Activated CD4-positive, alpha-beta T cell treated with anti-CD3 and anti-CD28 coated beads, Interleukin-2, amount 10 ng/mL, durations not matched to agents 24 days and 14 days (primary cell): ENCODE measurements at places on chromosomes 16 and 17.

DNA sequence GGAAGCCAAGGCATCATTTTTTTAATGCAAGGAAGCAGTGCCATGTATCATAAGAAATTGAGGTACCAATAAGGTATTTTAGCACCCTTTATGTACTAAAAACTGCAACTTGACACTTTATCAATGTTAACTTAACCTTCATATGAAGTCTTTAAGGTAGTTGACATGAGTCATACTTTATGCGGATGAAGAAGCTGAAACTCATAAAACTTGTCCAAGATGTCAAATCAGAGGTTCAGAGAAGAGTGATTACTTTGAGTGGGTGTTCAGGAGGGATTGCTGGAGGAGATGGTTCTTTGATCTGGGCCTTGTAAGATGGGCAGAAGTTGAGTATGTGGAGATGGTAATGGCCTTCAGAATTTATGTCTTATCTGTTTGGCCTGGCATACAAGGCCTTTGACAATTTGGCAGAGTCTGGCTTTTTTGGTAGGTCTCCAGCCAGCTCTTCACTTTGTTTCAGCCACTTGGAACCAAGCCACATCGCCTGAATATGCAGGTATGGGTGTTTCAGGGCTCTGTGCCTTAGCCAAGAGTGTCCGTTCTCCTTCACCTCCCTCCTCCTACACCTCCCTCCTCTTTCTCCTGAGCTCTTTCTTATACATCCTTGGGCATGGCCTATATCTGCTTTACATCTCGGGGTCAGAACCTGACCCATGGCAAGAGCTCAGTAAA lies 23.7 kb downstream of the YPEL2 start:
- no peak overlapping the region for H3K4me3 ChIP-seq
- peaks cover 42% of the 10 kb centered on the region for H3K36me3 ChIP-seq
- H3K27me3 ChIP-seq: no peaks in the 10 kb centered on the region
- peak overlapping the region; percentile 0 for H3K27ac ChIP-seq
- no peak for DNase-seq
- H3K4me1 ChIP-seq: peaks cover 34% of the 10 kb centered on the region

GRCh38 chr16:64240586-64240985 lies 881.3 kb downstream of the CDH11 start:
- H3K27ac ChIP-seq: no peak overlapping the region
- H3K4me1 ChIP-seq: no peaks in the 10 kb centered on the region

DNA sequence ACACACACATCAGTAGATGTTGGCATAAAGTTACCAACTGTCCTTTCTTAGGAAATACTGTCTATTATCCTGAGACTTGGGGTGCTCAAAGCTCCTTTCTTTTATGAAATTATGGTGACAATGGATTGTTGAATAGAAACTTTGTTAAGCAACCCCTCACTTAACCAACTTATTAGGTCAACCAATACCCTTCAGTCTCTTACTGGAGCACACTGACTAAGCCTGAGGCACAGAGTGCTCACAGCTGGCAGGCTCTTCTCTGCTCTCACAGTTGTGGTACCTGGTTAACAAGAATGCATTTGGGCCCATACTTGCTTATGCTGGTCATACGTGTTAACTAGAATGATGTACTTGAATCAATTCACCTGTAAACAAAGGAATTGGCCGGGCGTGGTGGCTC lies 24.8 kb downstream of the CD300LF start:
- H3K4me1 ChIP-seq: peaks cover 14% of the 10 kb centered on the region
- no peaks in the 10 kb centered on the region for H3K36me3 ChIP-seq
- no peak overlapping the region for H3K27ac ChIP-seq
- peaks cover 18% of the 10 kb centered on the region for H3K27me3 ChIP-seq

- no peak for DNase-seq
- H3K36me3 ChIP-seq: peaks cover 7% of the 10 kb centered on the region
- peak overlapping the region; percentile 5 for H3K27ac ChIP-seq
- no peaks in the 10 kb centered on the region for H3K27me3 ChIP-seq
- no peak overlapping the region for H3K4me3 ChIP-seq
Measured at GRCh38 chr16:69833357-69834282, 71.5 kb downstream of the WWP2 start.
